ENCODE measurements at places on chromosomes 4 and X. TPM values are rescaled to one million over a fixed set of nuclear protein-coding genes. Genes with fewer than 3 reads are reported as not detected.

Gene PALLD
- 88.5 TPM for total RNA-seq

Gene GRIA3
- total RNA-seq, result 0.24 TPM

Gene PRAF2
- 4.6 TPM for total RNA-seq

Gene CLCN3
- total RNA-seq, result 46.3 TPM

Gene FAM47E
- total RNA-seq, result not detected

Gene ADH1A
- total RNA-seq, result not detected

Gene PLXNA3
- 11.3 TPM for total RNA-seq

Gene SULT1E1
- total RNA-seq, result 0.24 TPM

Gene SPIN2A
- not detected for total RNA-seq

Gene SLC6A14
- 6.7 TPM for total RNA-seq

Gene AKAP4
- total RNA-seq, result not detected

Gene CXCL11
- 2.2 TPM for total RNA-seq

Gene CFAP47
- total RNA-seq, result not detected

Gene GJB1
- not detected for total RNA-seq

Gene RAB39B
- total RNA-seq, result under 0.01 TPM

Gene ZMYM3
- total RNA-seq, result 7.5 TPM

Gene NDST3
- 0.24 TPM for total RNA-seq

Gene GPR50
- not detected for total RNA-seq

Gene MAGEA2B
- total RNA-seq, result not detected

Gene MAGEA8
- total RNA-seq, result not detected

Gene MAGEA2
- not detected for total RNA-seq

Gene SMPX
- not detected for total RNA-seq

Gene USP11
- 18.3 TPM for total RNA-seq

Gene CXCR3
- not detected for total RNA-seq

Gene ZNF718
- total RNA-seq, result 4.6 TPM

Gene HADH
- total RNA-seq, result 15.6 TPM

Gene CT55
- total RNA-seq, result not detected

Gene CSAG3
- total RNA-seq, result not detected

Gene HAND2
- not detected for total RNA-seq

Gene AGTR2
- not detected for total RNA-seq

Gene PYURF
- total RNA-seq, result 58.1 TPM

Gene DOK7
- total RNA-seq, result 5.5 TPM

Gene MAGEA11
- not detected for total RNA-seq

Gene BEX5
- 1.2 TPM for total RNA-seq
